ENCODE measurements at places on chromosomes 16 and 17.

DNA sequence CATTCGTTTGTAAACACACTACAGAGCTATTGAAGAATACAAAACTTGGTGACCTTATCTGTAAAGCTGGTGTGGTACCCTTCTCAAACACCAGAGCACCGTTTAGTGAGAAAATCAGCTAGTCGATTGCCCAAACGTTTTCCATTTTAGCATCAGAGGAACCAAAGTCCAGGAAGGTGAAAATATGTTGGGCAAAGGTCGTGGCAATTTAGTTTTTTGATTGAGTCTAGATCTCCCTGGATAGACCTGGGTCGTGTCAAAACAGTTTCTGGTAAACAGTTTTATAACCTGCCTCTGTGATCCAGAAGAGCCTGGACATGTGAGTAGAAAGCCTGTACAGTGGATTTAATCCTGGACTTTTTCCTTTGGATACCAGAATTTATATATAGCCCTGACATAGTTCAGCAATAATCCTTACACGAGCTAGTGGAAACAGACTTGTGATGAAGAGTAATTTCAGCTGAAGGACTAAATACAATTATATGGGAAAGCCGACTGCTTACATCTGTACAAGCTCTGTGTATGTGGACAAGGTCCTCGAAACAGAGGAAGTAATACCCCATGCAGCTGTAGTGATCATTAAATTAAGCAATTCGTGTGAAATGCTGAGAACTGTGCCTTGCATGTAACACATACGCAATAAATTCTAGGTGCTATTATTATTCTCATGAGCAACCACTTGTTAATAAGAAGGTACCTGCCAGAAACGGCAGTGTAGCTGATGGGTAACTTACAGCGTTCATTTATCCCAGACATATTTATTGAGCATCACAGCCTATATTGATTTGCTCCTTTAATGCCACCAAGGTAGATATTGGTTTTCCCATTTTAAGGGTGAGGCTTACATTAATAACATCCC, 72.5 kb downstream of the MAP2K6 start:
- no peak for DNase-seq

GRCh38 chr16:14194721-14195120, 123.6 kb downstream of the MRTFB start:
- DNase-seq, result no peak

- no peak for DNase-seq
Measured at GRCh38 chr17:3036800-3037199, 26.6 kb downstream of the OR1D5 start.

DNA sequence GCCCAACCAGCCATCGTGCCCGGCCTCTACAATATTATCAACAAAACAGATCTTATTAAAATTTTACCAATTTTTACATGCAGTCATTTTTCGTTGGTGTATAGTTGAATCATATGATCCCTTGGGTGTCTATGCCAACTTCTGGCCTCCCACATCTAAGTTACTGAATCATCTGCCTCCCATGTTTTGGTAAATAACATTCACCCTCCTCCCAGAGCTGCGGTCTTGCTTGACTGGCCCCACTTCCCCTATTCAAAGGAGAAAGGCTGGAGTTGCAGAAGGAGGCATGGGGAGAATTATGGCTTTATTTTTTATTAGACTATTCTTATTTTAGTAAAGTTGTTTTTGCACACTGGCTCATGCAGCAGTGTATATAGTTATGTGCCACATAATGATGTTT, 18.5 kb upstream of the CCL23 start:
- peak; percentile 51 for DNase-seq

- no peak for DNase-seq
Measured at GRCh38 chr16:16008666-16009065, 59.2 kb downstream of the ABCC1 start.

GRCh38 chr16:84197466-84198128, 6.6 kb downstream of the ADAD2 start:
- DNase-seq, result no peak

- DNase-seq, result no peak
Measured at GRCh38 chr16:66007717-66008116, 358.8 kb upstream of the CDH5 start.

DNA sequence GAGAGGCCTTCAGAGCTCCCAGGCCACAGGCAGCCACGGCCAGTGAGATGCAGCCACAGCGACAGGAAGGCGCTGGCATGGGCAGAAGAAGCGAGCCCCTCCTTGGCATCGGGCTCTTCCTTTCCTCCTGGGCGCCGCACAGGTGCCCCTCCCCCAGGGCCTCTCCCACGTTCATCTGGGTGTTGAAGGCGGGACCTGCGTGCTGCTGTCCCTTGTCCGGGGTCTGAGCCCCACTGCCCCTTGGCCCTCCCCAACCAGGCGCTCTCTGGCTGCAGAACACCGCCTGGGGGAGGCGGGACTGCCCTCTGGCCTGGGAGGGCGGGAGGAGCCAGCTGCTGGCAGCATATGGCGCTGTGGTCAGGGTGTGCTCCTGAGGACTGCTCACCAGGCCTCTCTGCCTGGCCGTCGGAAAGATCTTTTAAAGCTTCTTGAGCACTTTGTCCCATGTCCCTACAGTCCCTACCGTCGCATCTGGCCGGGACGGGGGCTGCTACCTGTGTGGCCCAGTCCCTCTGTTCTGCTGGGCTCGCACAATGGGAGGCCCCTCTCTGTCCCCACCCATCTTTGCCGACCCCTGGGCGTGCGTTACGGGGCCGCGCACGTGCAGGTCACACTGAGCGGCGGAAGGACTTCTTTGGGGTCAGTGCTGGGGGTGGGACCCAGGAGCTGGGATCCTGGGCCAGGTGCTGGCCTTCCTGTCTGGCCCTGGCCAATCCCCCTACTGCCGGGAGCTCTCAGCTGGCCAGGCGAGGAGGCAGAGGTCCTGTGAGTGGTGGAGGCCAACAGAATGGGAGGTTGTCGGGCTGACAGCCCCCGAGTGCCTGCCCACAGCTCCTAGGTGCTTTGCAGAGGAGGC, 1.7 kb downstream of the SLC25A10 start:
- no peak for DNase-seq
